ENCODE measurements at places on chromosomes 6 and 20. TPM values are rescaled to one million over a fixed set of nuclear protein-coding genes. Genes with fewer than 3 reads are reported as not detected.

GJA10 gene
- total RNA-seq: not detected

CCM2L gene
- 4.6 TPM for total RNA-seq

- DNase-seq: no peak
These were observed 592.7 kb downstream of the EPHA7 start for GRCh38 chr6:92826633-92827032.

DNA sequence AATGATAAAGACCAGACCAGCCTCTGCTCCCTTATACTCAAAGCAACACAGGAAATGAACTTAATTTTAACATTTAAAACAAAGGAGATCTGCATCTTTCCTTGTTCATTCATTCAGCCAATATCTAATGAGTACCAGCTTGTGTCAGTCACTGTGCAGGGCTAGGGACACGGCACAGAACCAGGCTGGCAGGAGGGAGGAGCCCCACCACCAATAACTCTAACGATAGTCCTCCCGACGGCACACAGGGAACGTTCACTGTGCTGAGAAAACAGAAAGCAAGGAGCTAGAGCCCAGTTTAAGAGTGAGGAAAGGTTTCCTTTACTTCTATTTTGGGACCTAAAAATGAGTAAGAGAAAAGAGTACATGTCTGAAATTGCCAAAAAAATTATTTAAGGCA is 9.9 kb downstream of the ETV7 start:
- DNase-seq: no peak

Measured in sigmoid colon (tissue), 7 donors.